ENCODE measurements at places on chromosomes 12 and 14. TPM values are rescaled to one million over a fixed set of nuclear protein-coding genes. Genes with fewer than 3 reads are reported as not detected.
A peak's percentile ranks its signal among the peaks of the same experiment; 100 is the strongest.

- no peak for DNase-seq
Observed at GRCh38 chr12:24418157-24418556, 468.7 kb upstream of the SOX5 start.

DNA sequence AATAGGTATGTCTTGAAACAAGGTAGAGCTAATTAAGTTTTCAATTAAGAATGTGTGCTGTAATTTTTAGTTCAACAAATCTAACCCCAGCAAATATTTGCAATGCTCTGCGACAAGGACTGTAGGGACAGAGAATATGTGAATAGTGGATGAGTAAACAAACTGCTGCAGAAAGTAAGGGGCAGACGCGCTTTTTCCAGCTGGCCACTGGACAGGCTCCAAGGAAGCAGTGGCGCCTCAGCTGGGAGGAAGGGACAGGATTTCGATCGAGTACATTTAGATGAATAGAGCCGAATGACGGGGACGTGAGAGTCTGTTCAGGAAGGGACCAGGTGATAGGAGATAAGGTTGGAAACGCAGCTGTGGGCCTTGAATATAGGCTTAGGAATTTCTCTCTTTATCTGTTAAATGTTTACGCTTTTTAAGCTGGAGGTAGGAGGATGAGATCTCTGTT lies 69.3 kb downstream of the ELK3 start:
- no peak for DNase-seq

GRCh38 chr14:87067591-87067990 lies 925.4 kb downstream of the GALC start:
- DNase-seq, result no peak

The FZD10 gene
- 1.1 TPM for total RNA-seq

DNA sequence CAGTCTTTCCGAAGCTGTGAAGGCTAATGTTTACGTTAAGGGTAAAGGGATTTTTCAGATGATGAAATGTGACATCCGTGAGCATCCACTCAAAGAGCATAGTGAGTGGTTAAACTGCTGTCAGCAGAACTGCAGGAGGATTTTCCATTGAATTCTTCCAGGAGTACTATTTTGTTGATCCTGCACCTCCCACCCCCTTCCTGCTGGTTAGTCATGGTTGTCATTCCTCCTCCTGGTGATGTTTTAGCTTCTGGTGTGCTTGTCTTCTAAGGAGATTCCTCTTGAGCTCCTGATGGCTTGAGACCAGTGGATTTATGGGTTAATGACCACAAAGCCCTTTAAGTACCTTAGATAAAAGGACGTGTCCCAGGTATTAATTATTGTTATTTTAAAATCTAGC lies 2.4 kb upstream of the GPRC5D start:
- no peak for DNase-seq

GRCh38 chr12:88052686-88053085 lies 23.5 kb upstream of the C12orf50 start:
- no peak for DNase-seq

- no peak for DNase-seq
Observed at GRCh38 chr12:1885599-1886245, 32.7 kb downstream of the CACNA2D4 start.

The MIP gene
- not detected for total RNA-seq

The ZDHHC17 gene
- total RNA-seq, result 29.9 TPM

The DTX1 gene
- 4.1 TPM for total RNA-seq

DNA sequence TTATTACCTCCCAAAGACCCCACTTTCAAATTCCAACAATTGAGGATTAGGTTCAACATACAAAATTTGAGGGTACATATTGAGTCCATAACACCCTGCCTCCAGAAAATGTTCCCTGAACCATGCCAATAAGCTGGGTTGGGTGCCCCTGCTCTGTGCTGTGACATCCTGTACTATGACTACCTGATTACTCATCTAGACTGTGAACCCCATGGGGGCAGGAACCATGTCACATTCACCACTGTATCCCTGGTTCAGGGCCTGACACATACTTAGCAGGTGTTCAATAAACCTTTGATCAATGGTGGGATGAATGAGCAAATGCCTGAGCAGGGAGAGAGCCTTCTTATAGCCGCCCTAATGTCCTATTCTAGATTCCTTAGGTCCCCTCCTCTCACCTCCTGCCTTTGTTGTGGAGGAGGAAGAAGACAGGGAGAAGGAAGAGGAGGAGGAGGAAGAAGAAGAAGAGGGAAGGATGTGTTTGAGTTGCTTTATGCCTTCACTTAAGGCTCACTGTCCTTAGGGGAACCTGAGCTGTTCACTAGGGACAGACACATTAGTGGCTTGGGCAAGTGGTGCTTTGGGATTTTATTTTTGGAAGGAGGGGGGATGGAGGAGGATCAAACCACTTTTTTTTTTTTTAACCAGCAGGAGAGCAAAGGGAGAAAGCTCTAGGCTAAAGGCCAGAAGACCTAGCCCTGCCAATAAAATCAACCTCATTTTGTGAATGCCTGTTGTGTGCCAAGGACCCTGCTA lies 21.3 kb downstream of the GPR68 start:
- no peak for DNase-seq

- no peak for DNase-seq
Observed at GRCh38 chr12:44574586-44574985, 301.5 kb downstream of the NELL2 start.

DNA sequence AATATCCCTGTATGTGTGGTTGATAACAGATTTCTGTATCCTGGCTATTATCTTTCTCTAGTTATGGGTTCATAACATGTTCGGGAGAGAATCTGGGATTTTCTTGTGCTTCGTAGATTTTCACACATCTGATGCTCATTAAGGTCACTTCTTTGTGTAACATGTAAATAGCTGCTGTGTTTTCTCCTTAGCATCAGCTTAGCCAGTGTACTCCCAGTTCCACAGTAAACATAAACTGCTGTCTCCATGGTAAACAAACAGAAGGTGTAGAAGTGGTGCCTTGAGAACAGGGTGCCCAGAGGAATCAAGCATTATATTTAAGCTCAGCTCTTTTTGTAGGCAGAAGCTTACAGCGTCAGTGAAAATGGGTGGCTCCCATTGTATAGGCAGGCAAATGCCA lies 88.0 kb downstream of the ANO6 start:
- no peak for DNase-seq

- DNase-seq, result peak; percentile 65
Observed at GRCh38 chr14:31936115-31936514, 141.0 kb upstream of the ARHGAP5 start.

DNA sequence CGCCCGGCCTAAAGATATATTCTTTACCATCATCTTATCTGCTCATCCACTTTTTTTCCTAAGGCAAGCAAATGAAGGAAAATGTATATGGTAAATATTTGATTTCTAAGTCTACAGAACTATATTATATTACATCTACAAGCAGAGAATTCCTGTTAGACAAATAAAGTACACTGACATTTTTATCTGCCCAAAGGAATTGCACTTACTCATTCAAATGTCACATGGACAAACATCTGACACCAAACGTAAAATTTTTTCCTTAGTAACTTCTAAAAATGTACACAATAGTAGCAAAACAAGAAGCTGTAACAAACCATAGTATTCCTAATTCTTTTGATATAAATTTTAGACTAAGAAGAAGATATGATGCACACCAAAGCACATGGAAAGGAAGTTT lies 51.0 kb downstream of the SPPL3 start:
- DNase-seq, result no peak

DNA sequence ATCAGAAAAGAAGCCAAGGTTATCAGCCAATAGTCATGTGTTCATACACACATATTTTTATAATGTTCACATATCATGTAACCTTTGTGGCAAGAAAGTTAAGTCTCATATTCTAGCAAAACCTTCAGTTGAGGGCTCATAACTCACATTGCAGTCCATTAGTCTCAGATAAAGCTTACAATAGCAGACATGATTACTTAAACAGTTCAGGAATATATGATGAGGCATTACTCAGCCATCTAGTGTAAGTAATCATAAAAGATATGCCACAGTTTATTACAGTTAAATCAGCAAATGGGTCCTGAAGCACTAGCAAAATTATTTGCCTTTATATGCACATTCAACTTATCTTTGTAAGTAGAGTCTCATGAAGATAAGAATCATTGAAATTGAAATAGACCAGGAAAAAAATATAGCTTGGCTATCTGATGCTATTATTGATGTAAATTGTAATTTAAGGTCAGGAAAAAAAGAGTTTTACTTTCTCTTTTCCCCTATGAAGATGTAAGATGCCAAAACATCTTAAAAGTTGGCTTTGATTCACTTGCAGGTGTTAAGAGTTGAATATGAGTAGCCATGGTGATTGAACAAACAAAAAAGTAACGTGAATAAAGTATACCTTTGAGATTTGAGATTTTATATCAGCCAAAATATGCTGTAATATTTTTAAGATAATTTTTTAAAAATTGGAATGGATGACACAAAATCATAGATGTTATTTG lies 537.0 kb downstream of the SLC6A15 start:
- no peak for DNase-seq

The PYGL gene
- 11.2 TPM for total RNA-seq

DNA sequence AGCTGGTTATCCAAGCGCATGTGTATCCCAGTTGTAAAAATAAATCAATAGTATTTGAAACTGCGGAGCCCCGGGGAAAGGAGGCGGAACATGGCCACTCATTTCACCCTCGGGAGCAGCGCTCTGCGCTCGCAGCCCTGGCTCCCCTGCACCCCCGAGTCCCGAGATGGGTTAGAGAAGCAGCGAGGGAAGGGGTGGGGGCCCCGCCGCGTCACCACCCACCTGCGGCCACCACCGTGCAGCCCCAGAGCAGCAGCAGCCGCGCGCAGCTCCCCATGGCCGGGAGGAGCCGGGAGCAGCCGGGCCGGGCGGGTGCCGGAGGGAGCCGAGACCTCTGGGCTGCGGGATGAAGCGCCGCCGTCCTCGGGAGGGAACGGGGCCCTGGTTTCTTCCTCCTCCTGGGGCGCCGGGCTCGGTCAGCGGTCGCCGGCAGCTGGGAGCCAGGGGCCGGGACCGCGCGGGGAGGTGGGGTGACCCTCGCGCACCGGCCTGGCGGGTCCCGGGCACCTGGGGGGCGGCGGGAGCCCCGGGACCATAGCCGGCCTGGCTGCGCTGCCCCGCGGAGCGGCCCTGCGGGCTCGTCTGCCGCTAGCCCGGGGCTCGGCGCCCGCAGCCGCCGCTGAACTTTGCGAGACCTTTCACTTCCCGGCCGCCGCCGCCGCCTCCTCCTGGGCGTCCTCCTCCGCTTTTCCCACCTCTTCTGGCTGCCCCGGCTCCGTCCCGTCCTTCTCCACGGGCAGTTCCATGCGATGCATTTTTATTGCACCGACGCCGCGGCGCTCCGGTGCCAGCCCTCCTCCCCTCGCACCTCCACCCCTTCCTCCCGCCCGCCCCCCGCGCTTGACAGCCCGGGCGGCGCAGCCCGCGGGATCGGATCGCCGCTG lies at the start of gene NTN4:
NTN4 (minus strand) TSS at position 732 of the 884 bp plus-strand sequence; CDS start at position 277, 455 bp downstream.
- DNase-seq, result peak; percentile 31

Data from mucosa of gallbladder (tissue), 1 donor.